ENCODE measurements at places on chromosomes 5 and 9.

GRCh38 chr9:136661641-136662325, 933 bp upstream of the EGFL7 start:
- DNase-seq = no peak

GRCh38 chr5:73623901-73624404, 2.0 kb upstream of the ARHGEF28 start:
- DNase-seq = no peak

- no peak for DNase-seq
These were observed 72.7 kb downstream of the ZFAND5 start for GRCh38 chr9:72292256-72292682.

DNA sequence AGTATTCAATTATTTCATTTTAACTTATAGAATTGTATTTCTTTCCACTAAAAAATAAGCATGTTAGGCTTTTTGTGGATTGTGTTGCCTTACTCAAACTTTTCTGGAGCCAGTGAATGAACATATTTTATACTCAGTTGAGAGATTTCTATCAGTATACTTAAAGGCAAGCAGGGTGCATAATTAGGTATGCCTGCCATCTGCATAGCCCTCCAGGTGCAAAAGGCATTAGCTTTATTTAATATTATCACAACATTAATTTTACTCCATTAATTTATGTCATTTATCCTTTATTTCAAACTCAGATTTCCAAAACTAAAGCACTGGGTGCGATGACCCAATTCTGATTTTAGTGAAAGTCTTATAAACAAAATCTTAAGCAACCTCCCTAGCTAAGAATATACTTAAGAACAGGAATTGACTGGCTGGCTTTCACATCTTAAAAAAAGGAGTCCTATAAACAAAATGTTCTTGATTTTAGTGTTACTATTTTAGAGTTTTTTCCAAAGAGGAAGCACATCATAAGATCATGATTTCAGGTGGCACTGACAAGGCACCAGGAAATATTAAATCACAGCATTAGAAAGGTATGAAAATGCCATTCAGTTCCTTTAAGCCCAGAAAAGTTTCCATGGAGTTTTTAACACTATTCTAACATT, 178.4 kb downstream of the MPDZ start:
- no peak for DNase-seq

DNA sequence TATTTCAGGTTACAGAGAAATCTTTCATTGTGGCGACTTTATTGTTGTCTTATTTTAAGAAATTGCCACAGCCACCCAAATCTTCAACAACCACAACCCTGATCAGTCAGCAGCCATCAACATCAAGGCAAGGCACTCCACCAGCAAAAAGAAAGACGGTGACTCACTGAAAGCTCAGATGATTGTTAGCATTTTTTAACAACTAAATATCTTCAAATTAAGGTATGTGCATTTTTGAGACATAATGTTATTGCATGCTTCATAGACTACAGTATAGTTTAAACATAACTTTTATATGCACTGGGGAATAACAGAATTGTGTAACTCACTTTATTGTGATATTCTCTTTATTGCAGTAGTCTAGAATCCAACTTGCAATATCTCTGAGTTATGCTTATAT, 263.4 kb downstream of the TMEM232 start:
- DNase-seq = no peak

DNA sequence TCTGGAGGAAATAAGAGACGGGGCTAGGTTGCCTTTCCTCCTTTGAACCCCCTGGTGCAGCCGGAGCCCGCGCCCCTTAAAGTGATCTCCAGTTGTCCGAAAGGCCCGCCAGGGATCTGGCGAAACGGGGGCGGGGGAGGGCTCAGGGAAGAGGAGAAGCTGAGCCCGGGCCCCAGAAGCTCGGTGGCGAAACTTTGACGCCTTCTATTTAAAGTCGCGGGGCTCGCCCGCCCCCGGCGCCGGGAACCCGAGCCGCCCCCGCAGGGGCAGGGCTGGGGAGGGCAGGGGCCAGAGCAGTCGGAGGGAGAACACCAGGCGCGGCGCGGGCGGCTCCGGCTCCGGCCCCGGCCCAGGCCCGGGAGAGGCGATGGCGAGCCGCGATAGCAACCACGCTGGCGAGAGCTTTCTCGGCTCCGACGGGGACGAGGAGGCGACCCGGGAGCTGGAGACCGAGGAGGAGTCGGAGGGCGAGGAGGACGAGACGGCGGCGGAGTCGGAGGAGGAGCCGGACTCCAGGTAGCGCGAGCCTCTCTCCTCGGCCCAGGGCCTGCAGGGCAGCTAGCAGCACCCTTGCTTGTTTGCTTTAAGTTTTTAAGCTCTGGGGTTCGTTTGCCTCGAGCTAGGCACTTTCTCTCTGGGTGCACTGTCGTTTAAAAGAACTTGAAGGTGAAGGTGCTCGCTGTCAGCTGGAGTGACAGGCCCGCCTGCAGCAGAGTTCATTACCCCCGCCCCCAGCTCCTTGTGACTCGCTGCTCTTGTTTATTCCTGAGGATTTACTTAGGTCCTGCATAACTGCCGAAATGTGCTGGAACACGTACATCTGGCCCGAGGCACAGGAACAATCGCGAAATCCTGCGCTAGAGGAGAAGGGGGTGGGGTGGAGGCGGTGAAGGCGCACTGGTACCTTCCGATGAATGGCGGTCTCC, at the start of gene CMYA5:
Gene CMYA5, plus strand, starts transcription at position 296 of the 926 bp plus-strand sequence. Its CDS starts 72 bp downstream, at position 368.
- no peak for DNase-seq

GRCh38 chr9:72156586-72156985, 7.3 kb downstream of the GDA start:
- no peak for DNase-seq
